Fibroblast of skin of left quadriceps (primary cell): ENCODE measurements at places on chromosomes 11 and 22.
A peak's percentile ranks its signal among the peaks of the same experiment; 100 is the strongest.

GRCh38 chr11:88363648-88364065, 26.1 kb upstream of the CTSC start:
- DNase-seq: no peak

DNA sequence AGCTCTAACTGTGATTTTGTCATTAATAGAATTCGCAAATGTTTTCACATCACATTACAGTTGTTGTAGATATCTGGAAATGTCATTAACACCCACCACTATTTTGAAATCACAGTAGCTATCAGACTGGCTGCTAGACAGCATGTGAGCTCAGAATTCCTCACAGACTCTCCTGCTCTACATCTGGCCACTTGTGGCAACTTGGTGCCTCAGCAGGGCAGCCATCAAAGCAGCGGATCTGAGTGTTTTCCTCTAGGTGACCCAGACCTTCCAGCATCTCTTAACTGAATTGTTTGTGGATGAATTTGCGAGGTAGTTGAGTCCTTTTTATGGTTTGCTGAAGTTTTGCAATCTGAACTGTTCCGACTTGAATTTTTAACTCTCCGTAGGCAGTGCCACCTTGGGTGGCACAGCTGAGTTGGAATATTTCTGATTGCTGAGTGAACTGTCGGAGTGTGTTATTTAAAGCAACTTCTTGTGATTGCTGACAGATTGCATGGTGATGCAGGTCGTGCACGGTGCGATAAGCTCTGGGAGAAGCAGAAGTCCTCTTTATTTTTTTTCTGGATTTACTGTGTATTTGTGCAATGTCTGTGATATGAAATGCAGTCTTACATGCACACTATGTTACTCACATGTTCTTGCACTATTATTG, 114.0 kb upstream of the PLET1 start:
- no peak for DNase-seq

DNA sequence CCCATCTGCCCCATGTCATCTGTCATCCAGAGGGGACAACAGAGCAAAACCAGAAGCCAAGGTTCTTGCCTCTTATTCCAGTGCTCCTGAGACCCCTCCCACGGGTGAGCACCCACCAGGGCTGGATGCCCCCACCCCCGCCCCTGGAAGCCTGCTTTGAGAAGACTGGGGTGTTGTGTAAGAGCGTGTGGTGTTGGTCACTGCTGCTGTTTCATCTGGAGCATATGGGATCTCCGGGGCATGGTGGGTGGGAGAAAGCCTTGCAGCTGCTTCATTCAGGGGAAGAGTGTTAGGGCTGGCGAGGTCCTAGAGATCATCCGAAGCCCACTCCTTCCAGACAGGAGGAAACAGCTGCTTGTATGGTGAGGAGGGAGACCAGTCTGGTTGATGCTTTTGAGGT, 54.1 kb downstream of the CHRDL2 start:
- DNase-seq: no peak

DNA sequence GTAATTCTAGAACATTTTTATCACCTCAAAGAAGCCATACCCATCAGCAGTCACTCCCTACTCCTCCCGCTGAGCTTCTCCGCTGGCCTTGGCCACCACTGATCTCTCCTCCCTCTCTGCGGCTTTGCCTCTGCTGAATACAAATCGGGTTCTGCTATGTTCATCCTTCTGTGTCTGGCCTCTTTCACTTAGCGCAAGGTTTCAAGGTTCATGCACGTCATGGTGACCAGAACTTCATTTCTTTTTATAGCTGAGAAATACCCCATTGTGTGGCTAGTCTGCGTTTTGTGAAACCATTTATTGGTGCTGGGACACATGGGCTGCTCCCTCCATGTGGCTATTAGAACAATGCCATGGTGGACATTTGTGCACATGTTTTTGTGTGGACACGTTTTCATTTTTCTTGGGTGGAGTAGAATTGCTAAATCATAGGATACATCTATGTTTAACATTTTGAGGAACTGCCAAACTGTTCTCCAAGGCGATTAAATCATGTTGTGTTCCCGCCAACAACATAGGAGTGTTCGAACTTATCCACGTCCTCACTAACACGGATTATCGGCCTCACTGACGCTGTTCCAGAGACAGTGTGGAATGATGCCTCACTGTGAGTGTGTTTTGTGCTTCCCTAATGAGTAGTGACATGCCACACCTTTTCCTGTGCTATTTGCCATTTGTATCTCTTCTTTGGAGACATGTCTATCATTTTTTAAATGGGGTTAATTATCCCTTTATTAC, 24.2 kb upstream of the KRTAP5-6 start:
- DNase-seq: no peak

DNA sequence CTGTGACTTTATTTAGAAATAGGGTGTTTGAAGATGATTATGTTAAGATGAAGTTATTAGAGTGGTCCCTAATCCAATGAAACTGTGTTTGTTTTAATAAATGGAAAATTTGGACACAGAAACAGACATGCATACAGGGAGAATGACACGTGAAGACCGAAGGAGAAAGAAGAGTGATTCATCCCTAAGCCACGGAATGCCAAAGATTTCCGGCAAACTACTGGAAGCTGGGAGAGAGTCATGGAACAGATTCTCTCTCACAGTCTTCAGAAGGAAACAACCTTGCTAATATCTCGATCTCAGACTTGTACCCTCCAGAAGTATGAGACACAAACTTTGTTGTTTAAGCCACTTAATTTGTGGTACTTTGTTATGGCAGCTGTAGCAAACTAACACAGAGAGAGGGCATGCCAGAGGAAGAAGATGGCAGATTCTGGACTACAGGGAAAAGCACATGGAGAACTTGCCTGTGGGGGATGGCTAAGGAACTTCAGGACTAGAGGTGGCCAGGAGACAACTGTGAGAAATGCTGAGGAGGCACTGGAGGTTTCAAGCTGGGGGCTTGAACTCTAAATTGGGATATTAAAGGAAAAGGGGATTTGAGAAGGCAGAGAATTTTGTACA, 733.5 kb upstream of the CCDC90B start:
- DNase-seq: peak; percentile 51

DNA sequence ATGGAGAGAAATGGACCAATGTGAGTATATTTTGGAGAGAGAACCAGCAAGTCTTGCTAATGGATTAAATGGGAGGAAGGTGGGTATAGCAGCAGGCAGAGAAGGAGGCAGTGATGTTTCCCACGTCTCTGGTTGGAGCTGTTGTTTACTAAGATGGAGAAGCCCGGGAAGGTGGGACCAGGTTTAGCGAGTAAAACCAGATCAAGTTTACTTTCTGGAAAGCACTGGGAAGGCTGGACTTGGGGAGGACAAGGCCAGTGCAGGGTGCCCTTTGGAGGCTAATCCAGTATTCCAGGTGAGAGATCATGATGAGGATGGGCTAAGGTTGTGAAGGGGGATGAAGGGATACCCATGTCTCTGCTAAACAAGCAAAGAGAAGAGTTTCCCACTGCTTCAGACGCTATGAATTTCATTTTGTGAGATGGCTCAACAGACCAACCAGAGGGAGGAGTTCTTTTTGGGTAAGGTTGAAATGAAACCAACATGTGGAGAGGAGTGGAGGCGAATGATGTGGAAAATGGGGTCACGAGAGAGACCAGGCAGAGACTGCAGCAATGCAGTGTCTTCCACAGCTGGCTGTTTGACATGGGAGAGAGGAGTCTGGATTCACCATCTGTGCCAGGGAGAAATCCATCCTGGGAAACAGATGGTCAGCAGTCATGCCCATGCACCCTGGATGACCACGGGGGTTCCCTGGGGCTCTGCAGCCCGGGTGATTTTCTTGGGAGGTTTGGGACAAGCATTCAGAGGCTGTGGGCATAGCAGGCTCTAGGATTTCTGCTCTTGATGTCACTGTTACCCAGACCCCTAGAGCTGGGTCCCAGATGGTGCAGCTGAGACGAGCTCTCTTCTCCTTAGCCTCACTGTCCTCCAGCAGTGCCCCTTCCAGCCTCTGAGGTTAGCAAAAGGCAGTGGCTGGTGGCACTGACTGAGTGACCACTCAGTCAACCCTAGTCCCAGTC, 24.9 kb downstream of the COMMD9 start:
- DNase-seq: no peak

- DNase-seq: no peak
Observed at GRCh38 chr11:40280159-40281051, 1179.0 kb downstream of the LRRC4C start.

DNA sequence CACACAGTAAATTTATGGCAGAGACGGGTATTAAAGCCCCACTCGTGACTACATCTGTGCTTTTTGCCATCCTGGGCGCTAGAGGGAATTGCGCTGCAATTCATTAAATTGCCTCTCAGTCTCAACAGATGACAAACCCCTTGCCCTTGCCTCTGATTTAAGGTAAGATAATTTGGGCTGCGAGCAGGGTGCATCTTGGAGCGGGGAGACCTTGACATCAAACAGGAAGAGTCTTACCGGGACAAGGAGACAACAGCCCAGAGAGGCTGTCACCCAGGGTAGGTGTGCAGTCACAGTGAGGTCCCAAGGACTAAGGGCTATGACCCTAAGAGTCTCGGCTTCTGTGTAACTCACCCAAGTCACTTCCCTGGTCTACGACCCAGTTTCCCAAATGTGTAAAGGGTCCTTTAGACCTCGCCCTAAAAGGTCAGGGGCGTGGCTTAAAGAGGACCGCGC, 449 bp upstream of the TOM1 start:
- no peak for DNase-seq

GRCh38 chr11:12802418-12803085, 128.3 kb downstream of the TEAD1 start:
- no peak for DNase-seq

- DNase-seq: no peak
Observed at GRCh38 chr22:49973018-49973961, 12.7 kb downstream of the PIM3 start.

GRCh38 chr11:5171856-5172255, 17.3 kb upstream of the OR52A1 start:
- no peak for DNase-seq

- DNase-seq: no peak
Observed at GRCh38 chr22:24329453-24329852, 58.8 kb downstream of the SPECC1L start.

DNA sequence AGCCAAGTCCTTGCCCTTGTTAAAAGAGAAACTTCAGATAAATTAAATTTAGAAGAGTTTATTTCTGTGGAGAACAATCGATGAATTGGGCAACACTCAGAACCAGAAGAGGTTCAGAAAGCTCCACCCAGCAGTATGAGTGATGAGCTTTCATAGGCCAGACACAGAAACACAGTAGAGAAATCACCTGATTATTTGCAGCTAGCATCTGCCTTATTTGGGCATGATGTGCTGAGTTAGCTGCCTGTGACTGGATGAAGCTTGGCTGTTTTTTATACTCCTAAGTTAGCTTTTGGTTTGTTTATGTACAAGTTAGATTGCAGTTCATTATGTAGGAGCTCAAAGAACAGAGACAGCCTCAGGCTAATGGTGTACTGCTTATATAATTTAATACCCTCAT, 269.5 kb upstream of the SESN3 start:
- DNase-seq: no peak

DNA sequence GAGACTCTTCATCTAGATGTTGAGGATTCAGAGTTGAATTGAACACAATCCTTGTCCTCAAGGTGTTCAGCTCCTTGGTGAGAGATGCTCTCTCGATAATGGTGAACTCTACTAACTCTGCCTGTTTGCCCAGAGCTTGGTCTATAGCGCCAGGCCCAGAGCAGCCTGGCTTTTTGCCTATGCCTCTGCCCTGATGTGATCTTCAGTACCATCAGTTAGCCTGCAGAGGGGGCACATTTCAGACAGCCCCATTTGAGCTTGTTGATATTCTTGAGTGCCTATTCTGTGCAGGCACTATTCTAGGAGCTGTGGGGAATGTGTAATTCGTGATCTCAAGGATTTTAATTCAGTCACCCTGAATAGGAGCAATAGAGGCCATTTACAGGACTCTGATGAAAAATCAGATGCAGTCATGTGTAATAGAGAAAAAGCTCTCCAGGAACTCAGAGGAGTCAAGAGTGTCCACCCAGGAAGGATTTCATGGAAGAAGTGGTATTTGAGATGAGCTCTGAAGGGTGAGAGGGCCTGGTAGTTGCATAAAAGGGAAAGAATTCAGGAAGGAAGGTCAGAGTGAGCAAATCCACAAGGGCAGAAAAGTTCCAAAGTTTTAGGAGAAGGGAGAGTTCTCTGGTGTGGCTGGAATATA, 19.3 kb downstream of the GTPBP1 start:
- DNase-seq: no peak

DNA sequence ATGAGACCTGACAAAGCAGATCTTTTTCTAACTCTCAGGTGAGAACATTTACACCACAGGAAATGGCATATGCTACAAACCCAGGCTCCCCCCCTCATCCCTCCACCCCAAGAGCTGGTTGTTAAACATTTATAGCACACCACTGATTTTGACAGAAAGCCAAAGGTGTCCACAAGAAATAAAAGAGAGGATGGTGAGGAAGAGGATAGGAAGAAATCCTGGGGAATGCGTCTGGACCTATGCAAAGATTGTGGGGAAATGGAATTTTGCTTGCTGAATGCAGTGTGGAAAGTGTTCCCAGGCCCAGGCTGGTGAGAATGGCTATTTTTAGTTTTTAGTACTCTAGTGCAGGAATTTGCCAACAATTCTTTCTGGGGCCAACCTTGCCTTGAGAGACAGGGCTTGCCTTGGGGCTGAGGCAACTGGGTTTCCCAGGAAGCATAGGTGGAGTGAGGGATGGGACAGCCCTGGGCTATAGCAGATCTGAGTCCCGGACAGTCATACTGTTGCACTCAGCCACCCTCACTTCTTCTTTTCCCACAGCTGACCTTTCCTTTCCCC, 163.9 kb downstream of the ADAMTS15 start:
- peak; percentile 82 for DNase-seq

GRCh38 chr11:22130462-22131053, 62.3 kb upstream of the ANO5 start:
- DNase-seq: no peak

GRCh38 chr11:123590296-123590912, 64.0 kb downstream of the SCN3B start:
- no peak for DNase-seq

GRCh38 chr11:114713756-114714155, 35.4 kb downstream of the NXPE2 start:
- DNase-seq: no peak

GRCh38 chr11:123892031-123892430, 6.6 kb upstream of the TMEM225 start:
- no peak for DNase-seq

DNA sequence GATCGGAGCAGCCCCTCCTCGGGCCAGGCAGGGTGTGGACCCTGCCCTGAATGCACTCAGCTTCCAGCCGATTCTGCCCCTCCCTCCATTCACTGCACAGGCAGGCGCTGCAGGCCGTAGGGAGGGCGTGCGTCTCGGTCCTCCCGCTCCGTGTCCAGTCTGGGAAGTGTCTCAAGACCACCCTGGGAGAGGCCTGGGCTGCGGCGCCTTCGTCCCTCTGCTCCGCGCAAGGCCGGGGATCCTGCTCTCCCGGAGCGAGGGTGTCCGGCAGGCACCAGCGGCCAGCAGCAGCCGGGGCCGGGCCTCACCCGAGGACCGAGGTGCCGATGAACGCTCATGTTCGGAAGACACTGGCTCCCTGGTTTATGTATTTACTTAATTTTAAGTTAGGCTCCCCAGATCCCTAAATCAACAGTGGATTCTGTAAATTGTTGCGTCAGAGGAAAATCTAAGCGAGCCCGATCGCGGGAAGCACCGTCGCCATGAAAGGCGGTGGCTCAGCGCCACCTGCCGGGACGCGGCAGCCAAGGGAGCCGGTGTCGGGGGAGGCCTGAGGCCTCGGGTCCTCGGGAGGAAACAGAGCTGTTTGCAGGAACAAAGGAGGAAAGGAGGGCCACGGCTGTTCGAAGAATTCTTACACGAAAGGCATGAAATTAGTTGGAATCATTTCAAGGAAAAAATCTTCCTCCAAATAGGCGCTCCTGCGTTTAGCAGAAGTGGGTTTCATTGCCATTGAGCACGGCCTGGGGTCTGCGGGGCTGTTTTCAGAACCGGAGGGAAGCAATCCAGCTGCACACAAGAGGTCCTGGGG, 195.3 kb downstream of the BRD1 start:
- DNase-seq: peak; percentile 25
